ENCODE measurements at places on chromosomes 13 and 19.

DNA sequence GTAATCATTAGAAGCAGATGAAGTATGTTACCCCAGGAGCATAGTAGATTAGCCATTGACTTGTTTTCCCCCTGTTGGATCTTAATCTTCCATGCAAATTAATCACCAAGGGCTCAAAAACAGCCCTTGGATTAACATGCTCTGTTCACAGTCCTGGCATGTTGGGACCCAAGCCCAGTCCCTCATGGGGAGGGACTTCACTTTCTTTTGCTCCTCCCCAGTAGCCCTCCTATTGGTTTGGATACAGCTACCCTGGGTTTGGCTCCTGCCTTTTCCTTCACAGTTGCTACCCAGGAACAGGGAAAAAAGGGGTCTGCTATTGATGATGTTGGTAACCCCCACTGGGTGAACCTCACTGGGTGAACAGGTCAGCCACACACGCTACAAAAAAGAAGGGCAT is 16.9 kb upstream of the PARP4 start:
- no peak for DNase-seq

DNA sequence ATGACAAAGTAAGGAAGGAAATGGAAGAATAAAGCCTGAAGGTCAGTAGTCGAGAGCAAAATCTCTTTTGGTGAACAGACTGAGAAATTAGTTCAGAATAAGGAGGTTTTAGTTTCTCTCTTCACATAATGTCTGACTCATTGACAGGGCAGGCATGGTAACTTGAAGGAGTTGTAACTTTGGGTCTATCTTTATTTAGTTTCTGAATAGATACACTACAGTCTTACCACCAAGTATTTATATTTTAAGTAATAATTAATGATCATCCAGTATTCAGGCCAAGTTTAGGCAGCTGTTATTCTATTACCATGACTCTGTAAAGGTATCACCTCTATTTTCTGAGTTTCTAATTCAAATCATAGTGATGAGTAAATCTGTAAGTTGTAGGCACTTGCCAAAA is 219.9 kb downstream of the SPRY2 start:
- no peak for DNase-seq

DNA sequence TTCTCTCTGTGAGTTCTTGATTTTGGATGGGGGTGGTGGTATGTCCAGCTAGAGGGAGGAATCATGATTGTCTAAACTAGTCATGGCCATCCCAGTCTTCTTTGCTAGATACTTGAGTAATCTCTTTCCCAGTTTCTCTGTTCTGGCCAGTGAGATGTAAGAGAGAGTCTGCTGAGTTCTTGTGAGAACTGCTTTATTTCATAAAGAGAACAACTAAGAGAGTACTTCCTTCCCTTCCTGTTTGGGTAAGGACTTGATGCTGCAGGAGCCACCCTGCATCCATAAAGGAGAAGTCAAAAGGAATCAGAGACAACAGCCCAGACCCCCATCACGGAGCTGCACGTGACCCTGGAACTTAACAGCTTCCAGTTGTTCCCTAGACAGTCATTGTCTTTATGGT is 3.0 kb upstream of the RASL11A start:
- no peak for DNase-seq

DNA sequence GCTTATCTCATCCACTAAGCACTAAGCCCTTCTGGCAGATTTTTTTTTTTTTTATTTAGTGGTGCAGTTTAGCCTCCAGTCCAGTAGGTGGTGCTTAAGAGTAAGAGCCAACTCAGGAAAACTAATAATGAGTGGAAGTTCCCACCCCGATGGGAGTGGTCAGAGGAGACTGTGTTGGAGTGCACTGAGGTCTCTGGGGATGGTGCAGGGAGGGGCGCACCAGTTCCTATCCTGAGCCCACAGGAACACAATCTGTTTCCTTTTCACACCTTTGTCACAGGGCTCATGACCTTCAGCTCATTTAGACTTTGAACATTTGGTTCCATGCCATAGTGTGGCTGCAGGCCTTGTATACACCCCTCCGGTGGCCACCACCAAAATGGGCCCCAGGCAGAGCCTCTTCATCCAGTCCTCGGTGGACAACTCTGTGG is 367.4 kb downstream of the SPRY2 start:
- DNase-seq, result no peak

DNA sequence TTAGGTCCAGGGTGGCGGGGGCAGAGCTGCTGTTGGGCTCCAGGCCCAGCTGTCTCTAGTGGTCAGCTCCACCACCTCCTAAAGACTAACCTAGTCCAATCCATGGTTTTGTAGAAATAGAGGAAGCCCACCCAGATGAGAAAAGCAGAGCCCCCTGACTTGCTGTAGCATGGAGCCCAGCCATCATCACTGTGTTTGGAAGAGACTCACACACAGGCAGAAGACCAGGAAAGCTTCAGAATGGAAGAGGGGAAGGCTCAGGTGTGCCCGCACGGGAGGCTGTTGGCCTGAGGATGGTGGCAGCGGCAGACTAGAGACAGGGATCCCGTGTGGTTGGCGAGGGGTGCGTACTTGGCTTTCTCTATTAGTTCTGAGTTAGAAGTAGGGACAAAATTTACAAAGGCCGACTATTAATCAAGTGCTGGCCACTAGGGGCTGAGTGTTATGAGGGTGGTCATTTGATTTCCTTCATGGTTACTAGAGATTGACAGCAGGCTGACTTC is 193.2 kb upstream of the SOX1 start:
- no peak for DNase-seq

- DNase-seq, result no peak
These were observed 34.3 kb upstream of the TSHZ3 start for GRCh38 chr19:31383553-31383952.

DNA sequence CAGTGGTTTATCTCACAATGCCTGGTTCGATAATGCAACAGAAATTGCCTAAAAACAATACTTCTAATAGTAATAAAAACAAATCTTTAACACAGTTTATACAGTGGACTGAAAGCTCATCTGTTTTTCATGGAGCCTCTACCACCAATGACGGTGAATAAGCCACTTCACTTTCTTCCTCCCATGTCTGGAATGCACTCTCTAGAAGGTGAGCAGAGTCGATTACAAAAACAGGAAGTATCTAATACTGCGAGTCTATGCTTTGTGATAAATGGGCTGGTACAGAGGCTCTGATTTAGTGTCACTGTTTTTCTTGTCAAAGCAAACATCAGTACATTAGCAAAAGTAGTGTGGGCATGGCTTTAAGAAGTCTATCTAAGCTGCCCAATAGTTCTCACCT is 1348.6 kb upstream of the SLC10A2 start:
- DNase-seq, result no peak

GRCh38 chr19:35083691-35084508 is 31.7 kb upstream of the FXYD3 start:
- no peak for DNase-seq

DNA sequence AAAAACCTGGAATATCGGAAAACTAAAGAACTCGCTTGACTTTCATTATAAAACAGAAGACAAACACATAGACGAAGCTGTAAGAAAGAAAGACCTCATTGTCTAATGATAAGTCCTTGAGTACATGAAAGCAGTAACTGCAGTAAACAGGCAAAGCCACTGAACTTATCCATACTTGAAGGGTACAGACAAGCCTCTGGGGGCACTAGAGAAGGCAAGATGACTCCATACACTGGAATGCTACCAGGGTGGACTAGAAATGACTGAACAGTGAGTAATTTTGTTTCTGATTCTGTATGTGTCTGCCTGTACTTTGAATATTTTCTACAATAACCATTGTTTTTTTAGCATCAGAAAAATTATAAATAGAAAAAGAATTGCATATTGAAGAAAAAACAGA is 507.9 kb downstream of the UQCRFS1 start:
- DNase-seq, result no peak

DNA sequence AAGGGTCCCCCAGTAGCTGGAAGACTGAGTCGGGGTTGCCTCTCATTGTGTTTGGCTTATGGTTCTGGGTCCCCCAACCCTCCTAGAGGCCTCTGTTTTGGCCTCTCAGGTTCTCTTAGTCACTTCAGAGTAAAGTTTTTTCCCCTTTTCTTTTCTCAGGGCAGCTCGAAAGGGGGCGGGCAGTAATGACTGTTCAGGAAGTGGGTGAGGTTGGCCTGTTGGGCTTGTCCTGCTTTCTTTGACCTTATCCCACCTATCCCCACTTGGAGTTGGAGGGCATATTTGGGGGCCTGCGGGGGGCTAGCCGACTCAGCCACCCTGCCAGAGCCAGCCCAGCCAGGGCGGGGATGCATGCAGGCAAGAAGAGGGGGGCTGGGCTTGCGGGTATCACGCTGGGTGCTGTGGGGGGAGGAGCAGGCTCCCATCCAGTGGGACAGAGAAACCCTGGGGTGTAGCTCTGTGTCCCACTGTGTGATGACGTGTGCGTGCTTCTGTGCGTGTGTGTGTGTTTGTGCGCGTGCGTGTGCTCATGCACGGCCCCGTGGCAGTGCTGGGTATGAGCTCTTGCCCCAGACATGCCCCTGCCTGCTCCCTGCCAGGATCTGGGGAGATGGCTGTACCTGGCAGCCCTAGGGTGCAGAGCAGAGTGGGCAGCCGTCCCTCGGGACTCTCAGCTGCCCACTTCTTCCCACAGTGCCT is 1.4 kb downstream of the CIC start:
- no peak for DNase-seq
